ENCODE measurements at places on chromosomes 11 and 22.

DNA sequence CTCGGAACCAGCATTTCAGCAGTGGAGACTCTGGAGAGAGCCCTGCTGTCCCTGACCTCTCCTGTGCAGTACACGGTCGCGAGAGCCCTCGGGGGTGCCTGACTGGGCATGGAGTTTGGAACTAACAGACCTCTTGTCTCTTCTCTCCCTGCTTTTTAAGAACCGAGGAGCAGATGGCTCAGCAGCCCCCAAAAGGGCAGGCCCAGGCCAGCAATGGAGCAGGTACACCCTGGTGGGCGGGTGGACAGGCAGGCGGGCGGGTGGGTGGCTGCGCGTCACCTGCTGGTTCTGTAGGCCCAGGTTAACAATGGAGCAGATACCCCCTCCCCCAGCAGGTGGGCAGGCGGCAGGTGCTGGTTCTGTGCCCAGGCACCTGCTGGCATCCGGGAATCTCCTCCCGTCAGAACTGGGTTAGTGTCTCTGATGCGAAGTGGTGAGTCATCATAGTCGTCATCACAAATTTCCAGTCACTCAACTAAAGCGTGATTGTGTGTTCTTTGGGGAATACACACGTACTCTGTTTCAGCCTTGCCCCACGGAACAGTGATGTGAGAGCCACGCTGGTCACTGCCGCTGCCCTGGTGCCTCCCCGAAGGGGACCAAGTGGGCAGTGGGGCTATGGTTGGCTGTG lies 41.1 kb downstream of the GRAMD4 start:
- DNase-seq = no peak

DNA sequence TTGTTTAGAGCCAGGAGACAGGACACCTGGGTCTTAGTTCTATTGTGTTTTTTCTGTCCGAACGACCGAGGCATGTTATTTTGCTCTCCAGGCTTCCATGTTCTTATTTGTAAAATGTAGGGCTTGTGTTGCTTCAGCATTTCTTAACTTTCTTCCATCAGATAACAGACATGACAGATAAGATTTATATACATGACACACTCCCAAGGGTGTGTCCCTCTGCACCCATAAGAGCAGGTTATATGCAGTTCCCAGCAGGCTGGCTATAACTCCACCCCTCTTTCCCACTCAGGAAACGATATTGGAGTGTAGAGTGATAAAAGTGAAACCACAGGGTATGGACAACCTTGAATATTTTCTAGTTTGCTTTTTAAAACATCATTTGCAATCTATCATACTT lies 65.8 kb downstream of the APIP start:
- no peak for DNase-seq

- DNase-seq = no peak
Measured at GRCh38 chr11:69671734-69672465, 3.3 kb downstream of the LTO1 start.

GRCh38 chr11:60948250-60948649 lies 3.7 kb downstream of the SLC15A3 start:
- DNase-seq = no peak

DNA sequence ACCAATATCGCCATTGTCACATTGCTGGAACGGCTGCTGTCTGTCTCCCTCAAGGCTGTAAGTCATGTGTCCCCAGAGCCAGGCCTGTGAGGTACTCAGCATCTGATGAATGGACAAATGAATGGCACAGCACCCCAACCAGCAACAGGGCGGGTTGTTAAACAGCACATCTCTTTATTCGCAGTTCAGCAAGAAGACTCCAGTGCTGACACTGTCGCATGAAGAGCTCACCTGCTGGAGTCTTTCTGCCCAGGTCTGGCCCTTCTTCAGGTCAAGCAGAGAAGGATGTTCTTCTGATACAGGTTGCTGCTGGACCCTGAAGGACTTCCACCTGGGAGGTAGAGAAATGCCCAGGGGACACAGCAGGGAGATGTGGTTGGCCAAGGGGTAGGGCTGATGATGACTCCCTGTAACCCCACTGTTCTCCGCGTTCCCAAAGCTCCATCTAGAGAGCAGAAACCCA lies 4.8 kb downstream of the SPATA19 start:
- DNase-seq = no peak

- DNase-seq = no peak
Measured at GRCh38 chr11:117554601-117555333, 227.1 kb downstream of the CEP164 start.

DNA sequence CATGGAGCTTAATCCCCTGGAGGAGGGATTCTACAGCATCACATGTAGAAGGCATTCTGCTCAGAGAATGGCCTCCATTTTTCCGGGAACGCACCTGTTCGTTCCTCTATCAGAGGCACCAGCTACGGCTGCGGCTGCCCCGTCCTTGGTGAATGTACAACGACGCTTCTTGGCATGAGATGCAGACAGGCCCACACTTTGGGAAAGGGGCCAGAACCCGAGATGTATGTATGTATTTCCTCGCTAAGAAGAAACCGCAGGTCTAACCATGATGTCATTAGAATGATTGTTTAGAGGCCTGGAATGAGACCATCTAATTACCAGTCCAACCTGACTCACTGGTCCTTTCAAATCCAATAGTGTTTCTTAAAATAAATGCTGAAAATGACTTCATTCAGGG lies 1293.4 kb downstream of the TBC1D22A start:
- no peak for DNase-seq

GRCh38 chr11:62712861-62713260 lies 5.4 kb downstream of the GNG3 start:
- no peak for DNase-seq

- DNase-seq = no peak
Measured at GRCh38 chr22:39251762-39252460, 7.1 kb upstream of the PDGFB start.

DNA sequence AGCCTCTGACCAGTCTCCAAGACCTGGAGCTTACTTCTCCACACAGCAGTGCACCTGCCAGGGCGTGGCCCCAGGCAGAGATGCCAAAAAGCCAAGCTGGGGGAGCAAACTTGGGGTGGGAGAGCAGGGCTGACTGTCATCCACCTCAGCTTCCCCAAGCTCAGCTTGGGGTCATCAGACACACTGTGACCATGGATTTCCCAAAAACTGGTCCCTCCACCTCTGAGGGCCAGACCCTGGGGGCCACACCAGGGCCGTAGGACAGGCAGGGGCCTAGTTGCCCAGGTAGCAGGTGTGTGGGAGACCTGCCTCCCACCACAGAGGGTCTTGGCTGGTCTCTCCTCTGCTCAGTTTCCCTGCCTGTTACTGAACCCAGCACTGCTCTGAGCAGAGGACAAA lies 30.6 kb downstream of the ARVCF start:
- DNase-seq = no peak

GRCh38 chr11:34860034-34860433 lies 56.1 kb downstream of the APIP start:
- DNase-seq = no peak

- peak; percentile 67 for DNase-seq
Measured at GRCh38 chr11:112113539-112114457, 27.1 kb downstream of the SDHD start.

GRCh38 chr11:63915961-63916836 lies 765 bp downstream of the RCOR2 start:
- peak; percentile 55 for DNase-seq

DNA sequence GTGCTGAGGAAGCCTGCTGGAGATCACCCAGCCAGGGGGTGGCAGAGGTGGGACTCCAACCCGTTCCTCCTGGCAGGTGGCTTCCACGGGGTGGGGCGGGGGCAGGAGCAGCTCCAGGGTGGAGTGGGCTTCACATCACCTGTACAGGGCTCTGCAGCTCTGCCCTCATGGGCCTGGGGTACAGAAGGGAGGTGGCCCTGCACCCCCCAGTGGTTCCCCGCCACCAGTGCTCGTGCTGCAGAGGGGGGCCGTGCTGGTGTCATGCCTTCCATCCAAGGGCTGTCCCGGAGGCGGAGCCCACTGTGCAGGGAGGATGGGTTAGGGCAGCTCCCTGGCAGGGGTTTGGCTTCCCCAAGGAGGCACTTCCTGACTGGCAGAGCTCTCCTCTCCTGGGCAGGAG lies 76.4 kb upstream of the SHISAL1 start:
- DNase-seq = no peak

- DNase-seq = no peak
Measured at GRCh38 chr11:120528749-120529148, 17.2 kb downstream of the GRIK4 start.

DNA sequence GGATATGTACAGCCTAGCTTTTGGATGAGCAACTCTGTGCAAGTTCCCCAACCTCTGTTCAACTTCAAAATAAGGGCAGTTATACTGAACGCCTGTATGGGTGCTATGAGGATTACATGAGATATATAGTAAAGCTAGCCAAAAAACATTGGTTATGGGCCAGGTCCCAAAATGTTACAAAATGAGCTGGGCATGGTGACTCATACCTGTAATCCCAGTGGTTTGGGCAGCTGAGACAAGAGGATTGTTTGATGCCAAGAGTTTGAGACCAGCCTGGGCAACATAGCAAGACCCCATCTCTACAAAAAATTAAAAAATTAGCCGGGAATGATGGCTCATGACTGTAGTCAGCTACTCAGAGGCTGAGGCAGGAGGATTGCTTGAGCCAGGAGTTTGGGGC lies 118.4 kb downstream of the TEAD1 start:
- no peak for DNase-seq

GRCh38 chr11:21933095-21933494 lies 259.8 kb upstream of the ANO5 start:
- no peak for DNase-seq

DNA sequence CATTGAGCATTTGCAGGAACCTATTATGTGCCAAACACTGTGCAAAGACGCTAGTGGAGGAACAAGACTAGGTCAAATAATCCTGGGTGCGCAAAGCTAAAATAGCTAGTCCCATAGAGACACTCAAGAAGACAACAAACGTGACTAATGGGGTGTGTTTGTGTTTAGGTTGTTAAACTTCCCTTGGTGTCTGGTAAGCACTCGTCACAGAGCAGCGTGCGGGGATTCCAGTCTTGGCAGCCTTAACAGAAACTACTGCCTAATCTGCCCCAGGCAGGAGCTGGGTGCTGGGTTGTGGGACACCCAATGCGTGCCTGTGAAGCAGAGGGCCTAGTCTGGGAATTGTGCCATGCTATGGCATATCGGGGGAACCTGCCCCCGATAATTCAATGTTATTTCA lies 10.8 kb upstream of the CALCB start:
- no peak for DNase-seq

- no peak for DNase-seq
Measured at GRCh38 chr11:69210310-69211035, 54.7 kb downstream of the SMIM38 start.

DNA sequence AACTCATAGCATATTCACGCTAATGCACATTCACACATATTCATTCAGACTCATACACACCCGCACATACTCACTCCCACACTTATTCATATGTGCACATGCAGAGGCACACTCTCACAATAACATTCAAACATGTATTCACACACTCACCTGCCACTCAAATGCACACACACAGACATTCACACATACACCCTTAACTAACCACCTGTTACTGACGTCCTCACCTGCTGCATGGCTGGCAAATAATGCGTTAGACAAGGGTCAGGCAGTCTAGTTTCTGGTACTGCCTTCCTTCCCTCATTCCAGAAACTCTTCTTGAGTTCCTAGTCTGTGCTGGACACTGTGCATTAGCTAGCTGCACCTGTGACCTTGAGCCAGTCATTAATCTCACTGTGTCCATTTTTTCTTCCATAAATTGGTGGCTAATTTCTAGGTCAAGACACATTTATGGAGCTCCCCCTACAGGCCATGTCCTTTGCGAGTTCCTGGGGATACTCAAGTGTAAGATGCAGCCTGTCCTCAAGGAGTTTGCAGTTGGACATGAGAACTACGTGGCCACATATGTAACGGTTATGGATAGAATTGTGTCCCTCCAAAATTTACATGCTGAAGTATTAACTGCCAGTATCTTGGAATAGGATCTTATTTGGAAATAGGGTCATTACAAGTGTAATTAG lies 34.5 kb upstream of the SEZ6L start:
- DNase-seq = peak; percentile 8

- no peak for DNase-seq
Measured at GRCh38 chr11:129722529-129722928, 93.1 kb upstream of the TMEM45B start.

GRCh38 chr11:109059402-109059801 lies 362.6 kb upstream of the C11orf87 start:
- no peak for DNase-seq

GRCh38 chr11:129881570-129882170 lies 13.7 kb downstream of the NFRKB start:
- DNase-seq = peak; percentile 63

DNA sequence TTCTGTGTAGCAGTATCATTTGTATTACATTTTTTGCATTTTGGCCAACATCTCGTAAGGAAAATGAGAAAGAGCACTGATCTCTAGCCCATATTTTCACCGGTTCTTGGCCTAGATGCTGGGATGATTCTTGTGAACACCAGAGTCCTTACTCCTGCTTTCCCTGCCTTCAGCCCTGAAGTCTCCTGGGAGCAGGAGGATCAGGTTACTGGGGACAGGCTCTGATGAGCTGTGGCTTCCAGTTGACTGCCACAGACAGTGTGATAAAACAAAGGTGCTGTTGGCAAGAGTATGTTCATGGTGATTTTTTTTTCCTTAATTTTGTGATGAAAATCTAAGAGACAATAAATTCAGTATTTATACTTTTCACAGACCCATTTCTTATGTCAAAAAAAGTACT lies 34.2 kb upstream of the ADSL start:
- no peak for DNase-seq

DNA sequence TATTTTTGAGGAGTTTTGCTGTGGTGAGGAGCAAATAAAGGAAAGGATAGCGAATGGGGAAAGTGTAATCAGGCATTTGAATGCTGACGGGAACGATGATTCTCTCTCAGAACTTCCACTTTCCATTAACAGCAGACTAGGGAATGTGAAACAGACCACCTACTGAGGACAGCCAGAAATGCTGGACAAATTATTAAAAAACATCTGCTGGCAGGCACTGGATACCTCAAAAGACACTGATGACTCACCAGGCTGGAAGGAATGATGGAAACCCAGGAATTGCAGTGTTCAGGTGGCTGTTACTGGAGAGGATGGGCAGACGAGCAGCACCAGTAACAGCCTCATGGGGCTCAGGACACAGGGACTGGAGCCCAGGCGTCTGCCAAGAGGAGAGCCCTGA lies 33.4 kb downstream of the PLA2G6 start:
- no peak for DNase-seq

DNA sequence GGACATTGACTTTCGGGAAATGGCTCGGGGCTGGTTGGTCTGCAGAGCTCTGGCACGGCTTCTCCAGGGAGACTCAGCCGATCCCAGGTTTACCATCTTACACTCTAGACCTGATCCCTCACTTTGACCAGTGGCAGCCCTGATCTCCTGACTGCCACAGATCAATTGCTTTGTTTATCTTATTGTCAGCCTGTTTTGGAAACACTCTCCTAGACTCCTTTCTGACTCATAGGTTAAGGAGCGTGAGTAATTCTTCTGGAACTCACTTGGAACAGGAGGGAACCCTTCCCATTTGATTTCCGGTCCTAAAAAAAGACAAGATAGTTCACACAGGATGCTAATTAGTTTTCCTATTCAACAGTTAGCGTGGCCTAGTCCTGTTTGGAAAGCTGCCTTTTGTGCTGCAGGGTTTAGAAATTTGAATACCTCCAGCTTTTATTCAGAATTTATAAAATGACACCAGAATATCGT lies 16.0 kb upstream of the BMAL1 start:
- no peak for DNase-seq

- no peak for DNase-seq
Measured at GRCh38 chr22:26756675-26757293, 99.4 kb downstream of the MIAT start.

GRCh38 chr22:42792909-42793847 lies 63.9 kb downstream of the ARFGAP3 start:
- no peak for DNase-seq

Measured in OCI-LY7 (cell line).